ENCODE measurements at places on chromosomes 5 and 9.

DNA sequence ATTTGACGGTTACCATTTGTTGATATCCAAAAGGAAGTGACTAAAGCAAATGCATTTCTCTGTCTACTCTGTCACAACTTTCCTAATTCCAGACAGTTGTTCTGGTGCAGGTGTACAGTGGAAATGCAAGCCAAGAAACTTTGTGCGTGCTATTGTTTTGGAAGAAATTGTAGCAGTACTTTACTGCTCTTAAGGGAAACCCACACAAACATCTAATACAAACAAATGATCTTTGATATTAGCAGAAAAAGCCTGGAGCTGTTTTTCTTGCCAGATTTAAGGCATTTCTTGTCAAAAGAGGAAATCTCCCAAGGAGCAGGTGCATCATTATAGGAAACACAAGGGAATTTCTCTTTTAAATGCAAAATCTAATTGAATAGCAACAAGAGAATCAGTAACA is 2.0 kb downstream of the SNCAIP start:
- DNase-seq: no peak

GRCh38 chr9:20499013-20499412 is 123.3 kb downstream of the MLLT3 start:
- DNase-seq: no peak

DNA sequence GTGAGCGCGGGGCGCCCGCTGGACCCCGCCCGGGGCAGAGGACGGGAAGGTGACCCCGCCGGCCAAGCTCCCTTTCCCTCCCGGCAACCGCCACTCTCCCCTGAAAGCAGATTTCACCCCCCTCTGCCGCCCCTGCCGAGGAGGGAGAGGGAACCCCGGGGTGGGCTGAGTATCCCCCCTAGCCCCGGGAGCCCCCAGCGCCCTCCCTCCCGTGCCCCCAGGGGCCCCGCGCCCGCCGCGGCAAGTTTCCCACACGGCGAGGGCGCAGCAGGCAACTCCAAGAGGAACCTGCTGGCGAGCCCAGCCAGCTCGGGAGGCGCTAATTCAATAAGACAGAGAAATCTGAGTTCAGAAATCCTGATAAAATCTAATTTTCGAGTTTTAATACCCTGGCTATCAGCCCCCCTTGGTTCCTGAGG is 1.6 kb downstream of the NTNG2 start:
- DNase-seq: no peak

DNA sequence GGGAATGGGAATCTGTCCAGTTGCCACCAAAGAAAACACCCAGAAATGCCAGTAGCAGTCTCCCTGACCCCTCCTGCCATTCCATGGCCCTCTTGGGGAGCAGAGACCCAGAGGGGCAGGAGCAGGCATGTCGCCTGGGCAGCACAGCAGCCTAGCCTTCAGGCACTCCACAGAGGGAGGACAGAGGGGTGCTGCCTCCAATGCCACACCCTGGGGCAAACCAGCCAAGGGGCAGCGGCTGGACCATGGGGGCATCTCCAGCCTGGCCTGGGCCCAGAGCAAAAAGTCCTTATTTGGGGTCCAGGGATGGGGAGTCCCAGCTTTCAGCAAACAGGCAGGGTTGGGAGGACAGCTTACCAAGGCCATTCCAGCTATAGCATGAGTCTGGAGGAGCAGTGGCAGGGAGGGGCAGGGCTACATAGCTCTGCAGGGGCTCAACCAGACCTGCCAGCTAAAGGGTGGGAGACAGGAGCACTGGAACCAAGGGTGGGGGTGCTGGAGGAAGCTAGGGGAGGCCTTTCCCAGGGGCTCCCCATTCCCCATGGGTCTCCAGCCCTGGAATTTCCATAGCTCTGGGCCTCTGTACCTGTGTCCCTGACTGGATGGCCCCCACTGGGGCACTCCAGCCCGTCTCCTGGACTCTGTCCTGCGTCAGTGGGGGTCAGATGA is 6.7 kb downstream of the BRD3 start:
- no peak for DNase-seq

- DNase-seq: no peak
Observed at GRCh38 chr9:21677834-21678233, 124.6 kb upstream of the MTAP start.

- DNase-seq: no peak
Observed at GRCh38 chr9:121169094-121169601, 32.5 kb downstream of the RAB14 start.

DNA sequence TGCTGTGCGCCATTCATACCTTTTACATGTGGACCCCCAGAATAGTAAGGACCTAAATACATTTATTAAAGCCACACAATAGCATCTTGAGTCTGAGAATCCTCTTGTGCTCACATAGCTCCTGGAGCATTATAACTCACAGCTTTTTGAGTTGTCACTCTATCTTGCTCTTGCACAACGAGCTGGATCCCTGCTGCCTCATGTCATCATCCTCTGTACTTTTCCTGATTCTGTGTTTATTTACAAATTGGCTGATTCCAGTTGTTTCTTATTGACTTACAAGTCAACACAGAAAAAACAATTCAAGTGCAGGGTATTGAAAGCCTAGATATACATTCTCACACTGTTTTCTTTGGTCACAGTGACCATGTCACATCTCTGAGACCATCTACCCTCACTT is 112.9 kb downstream of the SLC1A3 start:
- no peak for DNase-seq

DNA sequence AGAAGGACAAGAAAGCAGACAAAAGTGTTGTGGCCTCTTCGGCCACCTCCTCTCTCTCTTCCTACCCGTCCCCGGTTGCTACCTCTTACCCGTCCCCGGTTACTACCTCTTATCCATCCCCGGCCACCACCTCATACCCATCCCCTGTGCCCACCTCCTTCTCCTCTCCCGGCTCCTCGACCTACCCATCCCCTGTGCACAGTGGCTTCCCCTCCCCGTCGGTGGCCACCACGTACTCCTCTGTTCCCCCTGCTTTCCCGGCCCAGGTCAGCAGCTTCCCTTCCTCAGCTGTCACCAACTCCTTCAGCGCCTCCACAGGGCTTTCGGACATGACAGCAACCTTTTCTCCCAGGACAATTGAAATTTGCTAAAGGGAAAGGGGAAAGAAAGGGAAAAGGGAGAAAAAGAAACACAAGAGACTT is 2.4 kb downstream of the EGR1 start:
- no peak for DNase-seq

DNA sequence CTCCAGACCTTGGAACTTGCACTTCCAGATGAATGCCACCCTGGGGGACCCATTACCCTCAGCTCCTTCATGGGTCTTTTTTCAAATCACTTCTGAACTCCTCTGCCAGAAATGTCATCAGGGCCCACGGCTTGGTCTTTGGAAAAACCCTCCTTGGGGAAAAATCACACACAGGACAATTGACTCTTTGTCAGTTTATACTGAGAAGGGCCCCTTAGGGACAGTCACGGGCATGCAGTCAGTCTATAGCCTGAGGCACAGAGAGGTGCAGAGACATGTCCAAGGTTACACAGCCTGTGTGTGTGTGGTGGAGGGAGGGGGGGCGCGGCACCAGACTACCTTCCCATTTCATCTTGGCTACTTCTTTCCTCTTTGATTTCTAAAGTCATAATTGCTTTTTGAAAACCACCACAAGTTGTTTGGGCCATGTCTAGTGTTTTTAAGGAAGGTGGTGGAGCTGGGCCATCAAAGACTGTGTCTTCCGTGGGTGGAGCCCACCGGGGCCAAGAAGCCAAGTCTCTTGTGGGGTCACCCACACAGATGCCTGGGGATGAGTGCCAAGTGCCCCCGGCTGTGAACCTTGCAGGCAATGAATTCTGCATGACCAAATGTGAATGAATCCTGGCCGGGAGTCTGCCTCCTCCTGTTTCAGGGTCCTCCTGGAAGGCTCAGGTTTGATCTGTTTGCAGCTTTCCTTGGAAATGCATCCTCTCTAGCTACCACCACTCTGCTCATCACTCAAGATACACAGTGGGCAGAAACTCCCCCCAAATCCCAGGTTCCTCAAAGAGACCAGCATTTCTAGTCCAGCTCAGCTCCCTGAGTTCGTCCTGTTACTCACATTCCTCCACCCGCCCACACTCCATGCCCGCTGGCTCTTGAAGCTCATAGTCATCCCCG is 200.1 kb upstream of the TBC1D2 start:
- no peak for DNase-seq

DNA sequence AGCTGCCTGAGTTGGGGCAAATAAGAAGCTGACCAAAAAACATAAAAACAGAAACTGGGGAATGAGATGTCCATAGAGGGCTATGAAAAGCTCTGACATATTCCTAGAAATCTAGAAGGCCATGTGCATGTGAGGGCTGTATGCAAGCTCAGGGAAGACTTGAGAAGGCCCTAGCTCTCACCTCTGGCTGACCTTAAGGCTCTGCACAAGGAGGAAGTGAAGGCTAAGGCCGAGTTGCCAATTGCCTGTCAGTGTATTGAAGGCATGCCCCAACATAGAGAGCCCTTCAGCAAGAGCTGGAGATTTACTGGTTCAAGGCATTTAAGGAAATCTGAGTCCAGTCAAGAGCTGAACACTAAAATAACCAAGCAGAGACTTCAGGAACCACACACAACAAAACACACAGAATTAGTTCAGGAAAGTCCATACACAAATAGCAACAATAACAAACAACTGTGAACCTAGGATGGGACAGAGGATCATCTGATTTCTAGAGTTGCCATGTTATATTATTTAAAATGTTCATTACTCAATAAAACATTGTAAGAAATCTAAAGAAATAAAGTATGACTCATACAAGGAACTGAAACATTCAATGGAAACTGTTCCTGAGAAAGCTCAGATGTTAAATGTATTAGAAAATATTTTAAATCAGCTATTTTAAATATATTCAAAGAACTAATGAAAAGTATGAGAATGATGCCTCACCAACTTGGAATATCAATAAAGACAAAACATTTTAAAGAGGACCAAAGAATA is 161.8 kb downstream of the AUH start:
- DNase-seq: no peak

- DNase-seq: no peak
Observed at GRCh38 chr9:34125681-34126206, 754 bp downstream of the DCAF12 start.

DNA sequence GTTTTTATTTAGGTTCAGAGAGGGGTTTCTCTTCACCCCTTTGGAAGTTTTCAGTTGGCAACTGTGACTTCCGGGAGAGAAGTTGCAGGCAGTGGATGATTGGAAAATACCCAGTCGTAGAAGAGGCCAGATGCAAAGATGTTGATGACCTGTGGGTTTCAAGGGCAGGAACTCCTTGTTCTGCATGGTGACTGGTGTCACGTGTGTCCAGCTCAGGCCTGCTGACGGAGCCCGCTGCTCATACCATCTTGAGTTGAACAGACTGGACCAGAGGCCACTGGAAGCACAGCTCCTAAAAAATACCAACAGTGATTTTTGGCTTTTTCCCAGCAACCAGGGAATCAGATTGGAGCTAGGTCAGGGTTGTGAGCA is 243.9 kb upstream of the KLF4 start:
- no peak for DNase-seq

DNA sequence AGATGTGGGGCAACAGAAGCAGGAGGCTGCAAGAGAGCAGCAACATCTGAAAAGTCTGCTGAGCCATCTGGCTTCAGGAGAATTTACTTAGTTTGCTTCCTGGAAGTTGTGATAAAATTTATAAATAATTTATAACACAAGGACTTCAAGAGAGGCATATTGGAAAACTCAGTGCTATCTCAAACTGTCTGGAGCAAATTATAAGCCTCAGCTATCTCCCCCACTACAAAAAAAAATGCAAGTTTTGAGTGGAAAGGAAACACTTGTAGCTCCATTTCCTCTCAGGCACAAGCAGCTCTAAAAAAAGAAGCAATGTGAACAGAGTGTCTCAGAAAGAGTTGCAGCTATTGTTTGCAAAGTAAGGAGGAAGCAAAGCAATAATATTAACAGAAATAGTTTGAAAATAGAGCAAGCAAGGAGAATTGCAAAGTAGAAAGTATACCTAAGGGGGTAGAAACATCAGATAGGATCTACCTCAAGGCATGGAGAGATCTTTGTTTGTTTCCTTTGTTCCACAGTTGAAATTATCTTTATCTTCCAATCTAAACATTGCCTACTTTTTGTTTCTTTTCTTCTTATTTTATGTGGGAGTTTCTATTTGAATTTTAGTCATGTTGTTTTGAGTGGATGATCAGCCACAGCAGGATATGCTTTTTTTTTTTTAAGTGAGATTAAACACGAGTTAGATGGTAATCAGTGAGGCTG is 55.9 kb upstream of the IL6ST start:
- no peak for DNase-seq

DNA sequence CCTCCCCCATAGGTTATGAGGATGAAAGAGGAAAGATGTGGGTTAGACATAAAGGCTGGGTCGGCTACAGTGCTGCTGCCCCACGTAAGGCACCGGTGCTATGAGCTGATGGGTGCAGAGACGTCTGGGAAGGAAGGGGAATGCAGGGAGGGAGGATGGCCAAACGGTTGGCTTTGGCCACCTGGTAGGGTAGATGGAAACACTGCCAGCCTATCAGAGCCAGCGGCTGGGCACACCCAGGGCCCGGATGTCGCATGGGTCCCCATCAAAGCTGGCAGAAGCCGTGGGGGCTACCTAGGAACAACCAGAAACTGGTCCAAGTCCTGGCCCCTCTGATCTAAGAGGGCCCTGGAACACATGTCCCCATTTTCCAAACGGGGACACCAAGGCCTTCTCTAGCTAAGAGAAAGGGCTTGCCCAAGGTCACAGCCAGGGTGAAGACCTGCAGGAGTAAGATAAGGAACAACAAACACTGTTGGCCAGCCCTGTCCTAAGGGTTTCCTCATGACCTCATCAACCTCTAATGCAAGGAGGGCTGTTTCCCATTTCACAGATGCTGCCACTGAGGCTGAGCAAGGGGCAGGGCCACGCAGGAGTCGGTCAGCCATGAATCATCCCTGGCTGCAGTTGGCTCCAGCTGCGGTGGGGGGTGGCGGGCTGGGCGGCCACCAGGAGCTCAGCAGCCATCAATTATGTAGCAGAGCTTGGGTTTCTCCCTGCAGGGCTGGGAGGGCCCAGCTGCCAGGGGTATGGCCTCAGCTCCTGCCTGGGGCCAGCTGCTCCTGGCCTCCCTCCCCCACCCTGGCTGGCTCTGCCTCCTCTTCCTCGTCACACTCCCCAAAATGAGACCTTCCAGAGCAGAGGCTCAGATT is 4.9 kb downstream of the SH3GLB2 start:
- DNase-seq: peak; percentile 65
